ENCODE measurements at places on chromosomes 13 and 19. TPM values are rescaled to one million over a fixed set of nuclear protein-coding genes. Genes with fewer than 3 reads are reported as not detected.

Gene ATP8A2
- 0.14 TPM for polyA plus RNA-seq

Gene CYP2S1
- 0.67 TPM for polyA plus RNA-seq

Gene DNAAF3
- not detected for polyA plus RNA-seq

Gene ANGPTL4
- 43.9 TPM for polyA plus RNA-seq

Gene ZNF607
- 1.1 TPM for polyA plus RNA-seq

Gene DNAJC15
- polyA plus RNA-seq: 12.9 TPM

Gene FCAR
- 7.5 TPM for polyA plus RNA-seq

Gene PVR
- polyA plus RNA-seq: 12.7 TPM

Gene ZNF66
- polyA plus RNA-seq: 1.3 TPM

Gene VSTM2B
- polyA plus RNA-seq: not detected

Gene C19orf85
- not detected for polyA plus RNA-seq

Gene ZFP82
- polyA plus RNA-seq: 1.4 TPM

Gene PALM3
- 0.45 TPM for polyA plus RNA-seq

Gene PRTN3
- 0.09 TPM for polyA plus RNA-seq

Gene WDR88
- polyA plus RNA-seq: not detected

Gene CYP4F2
- not detected for polyA plus RNA-seq

Gene TBXA2R
- polyA plus RNA-seq: 0.56 TPM

Gene KLF2
- polyA plus RNA-seq: 54.7 TPM

Gene CALR3
- polyA plus RNA-seq: not detected

Gene TYROBP
- polyA plus RNA-seq: 194 TPM

Measured in adipose tissue (tissue), 3 donors.